ENCODE measurements at places on chromosomes 7 and 10.

- DNase-seq = no peak
Measured at GRCh38 chr7:131726686-131727085, 170.3 kb upstream of the PODXL start.

GRCh38 chr7:121061677-121062582 lies 73.4 kb downstream of the CPED1 start:
- DNase-seq = no peak

GRCh38 chr7:24836084-24836483 lies 78.8 kb upstream of the GSDME start:
- DNase-seq = peak; percentile 65

DNA sequence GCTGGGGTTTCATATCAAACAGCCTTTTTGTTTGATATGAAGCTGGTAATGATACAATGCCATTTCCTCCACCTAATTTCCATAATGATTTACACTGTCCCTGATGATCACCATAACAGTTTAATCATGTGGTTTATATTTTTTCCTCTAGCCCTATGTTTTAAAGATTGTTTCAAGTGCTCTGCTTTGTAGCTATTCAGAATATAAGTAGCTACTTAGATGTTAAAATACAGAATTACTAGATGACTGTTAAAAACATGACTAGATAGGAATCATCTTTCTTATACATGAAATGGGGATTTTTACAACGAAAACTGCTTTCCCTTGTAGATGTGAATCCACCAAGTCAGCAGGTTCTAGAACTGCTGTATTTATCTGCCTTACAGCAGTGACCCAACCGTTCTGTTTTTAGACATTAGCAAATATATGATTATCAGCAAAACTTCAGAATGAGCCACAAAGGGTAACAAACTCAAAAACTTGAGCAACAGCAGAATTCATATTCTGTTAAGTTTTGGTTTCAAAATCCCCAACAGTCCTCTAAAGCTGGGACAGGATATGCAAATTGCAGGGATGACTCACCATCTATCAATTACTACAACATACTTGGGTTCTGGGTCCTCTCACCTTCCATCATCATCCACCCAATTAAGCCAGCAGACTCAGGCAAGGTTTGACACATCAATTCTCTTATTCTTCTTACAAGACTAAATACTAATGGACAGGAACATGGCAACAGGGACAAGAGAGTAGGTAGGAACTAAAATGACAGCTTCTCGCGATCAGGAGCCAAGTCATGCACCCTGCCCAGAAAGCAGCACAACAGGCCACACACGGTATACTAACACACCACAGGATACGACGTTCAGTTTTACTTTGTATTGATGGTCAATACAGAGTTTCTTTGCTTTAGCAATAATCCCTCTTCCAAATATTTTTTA lies 83.9 kb downstream of the PIP4K2A start:
- no peak for DNase-seq

GRCh38 chr10:74107391-74107790 lies 43.2 kb downstream of the AP3M1 start:
- no peak for DNase-seq

GRCh38 chr7:96122746-96123145 lies 199.2 kb downstream of the SLC25A13 start:
- no peak for DNase-seq

- no peak for DNase-seq
Measured at GRCh38 chr7:50324113-50324512, 19.6 kb downstream of the IKZF1 start.

- no peak for DNase-seq
Measured at GRCh38 chr10:130762491-130762890, 549.0 kb downstream of the TCERG1L start.

- no peak for DNase-seq
Measured at GRCh38 chr10:12382157-12382548, 32.8 kb downstream of the CAMK1D start.

DNA sequence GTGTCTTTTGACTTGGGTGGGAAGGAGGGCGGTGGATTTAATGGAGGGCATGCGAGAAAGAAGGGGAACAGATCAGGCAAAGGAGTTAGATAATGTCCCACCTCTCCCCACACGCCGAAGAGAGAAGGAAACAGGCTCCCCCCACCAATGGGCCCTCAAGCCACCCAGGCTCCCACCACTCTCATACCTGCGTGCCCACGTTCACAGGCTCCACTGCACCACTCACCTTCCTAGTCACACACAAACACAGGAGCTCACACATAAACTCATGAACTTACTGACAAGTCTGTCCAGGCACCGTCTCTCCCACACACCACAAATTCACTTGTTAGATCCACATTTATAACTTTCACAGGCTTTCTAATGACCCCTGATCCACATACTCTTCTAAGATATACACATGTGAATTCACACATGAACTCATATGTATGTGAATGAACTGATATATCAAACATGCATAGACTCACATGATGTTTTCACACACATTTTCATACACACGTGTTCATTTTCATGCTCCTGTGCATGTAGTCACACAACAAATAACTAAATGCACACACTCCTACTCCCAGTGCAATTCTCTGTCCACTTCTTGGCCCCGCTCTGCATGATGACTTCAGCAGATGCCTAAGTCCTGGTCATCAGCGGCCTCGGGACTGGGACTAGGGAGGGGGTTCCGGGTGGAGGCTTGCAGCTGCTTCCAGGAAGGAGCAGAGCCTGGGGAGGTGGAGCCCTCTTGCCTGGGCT lies 1.5 kb downstream of the LZTS2 start:
- DNase-seq = no peak

- no peak for DNase-seq
Measured at GRCh38 chr10:51918440-51918839, 219.0 kb upstream of the CSTF2T start.

DNA sequence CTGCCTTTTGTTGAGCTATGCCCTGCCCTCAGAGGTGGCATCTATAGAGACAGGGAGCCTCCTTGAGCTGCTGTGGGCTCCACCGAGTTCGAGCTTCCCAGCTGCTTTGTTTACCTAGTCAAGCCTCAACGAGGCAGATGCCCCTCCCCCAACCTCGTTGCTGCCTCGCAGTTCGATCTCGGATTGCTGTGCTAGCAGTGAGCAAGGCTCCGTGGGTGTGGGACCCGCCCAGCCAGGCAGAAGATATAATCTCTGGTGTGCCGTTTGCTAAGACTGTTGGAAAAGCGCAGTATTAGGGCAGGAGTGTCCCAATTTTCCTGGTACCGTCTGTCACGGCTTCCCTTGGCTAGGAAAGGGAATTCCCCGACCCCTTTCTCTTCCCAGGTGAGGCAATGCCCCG lies 88.4 kb upstream of the CDK6 start:
- DNase-seq = no peak

- DNase-seq = no peak
Measured at GRCh38 chr7:92729751-92730150, 106.6 kb downstream of the CDK6 start.

GRCh38 chr10:69160809-69161241 lies 19.2 kb upstream of the SUPV3L1 start:
- no peak for DNase-seq

DNA sequence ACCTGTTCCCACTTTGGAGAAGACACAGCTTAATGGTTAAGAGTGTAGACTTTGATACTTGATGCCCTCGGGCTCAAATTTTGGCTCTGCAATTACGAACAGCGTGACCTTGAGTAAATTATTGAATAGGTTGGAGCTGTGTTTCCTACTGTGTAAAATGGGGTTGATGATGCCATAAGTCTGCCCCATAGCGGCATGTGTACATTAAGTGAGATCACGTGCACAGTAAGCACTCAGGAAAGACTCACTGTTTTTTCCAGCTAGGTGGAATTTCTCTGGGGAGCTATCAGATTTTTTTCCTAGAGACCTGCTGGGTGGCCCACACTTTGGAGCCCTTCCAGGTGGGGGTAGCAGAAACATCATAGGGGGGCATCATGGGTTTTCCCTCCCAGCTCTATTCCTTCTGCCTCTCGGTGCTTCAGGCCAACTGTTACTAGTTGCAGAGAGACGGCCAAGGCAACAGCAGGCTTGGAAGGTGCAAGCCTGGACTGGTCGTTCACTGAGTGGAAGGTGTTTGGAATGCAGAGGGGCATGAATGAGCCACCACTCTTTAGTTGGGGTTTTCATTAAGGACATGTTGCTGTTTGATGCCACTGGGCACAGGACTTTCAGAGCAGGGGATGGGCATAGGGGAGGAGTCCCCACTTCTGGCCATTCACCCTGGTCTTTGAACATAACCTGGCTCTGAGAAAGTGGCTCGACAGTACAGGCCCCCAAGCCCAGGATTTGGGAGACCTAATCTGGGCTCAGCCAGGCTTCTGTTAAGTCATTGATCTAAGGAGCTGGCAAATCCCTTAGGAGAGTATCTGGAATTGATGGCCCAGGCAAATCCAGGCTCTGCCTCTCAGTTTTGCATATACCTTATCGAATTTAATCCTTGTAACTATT lies 64.0 kb downstream of the SYPL1 start:
- DNase-seq = no peak

DNA sequence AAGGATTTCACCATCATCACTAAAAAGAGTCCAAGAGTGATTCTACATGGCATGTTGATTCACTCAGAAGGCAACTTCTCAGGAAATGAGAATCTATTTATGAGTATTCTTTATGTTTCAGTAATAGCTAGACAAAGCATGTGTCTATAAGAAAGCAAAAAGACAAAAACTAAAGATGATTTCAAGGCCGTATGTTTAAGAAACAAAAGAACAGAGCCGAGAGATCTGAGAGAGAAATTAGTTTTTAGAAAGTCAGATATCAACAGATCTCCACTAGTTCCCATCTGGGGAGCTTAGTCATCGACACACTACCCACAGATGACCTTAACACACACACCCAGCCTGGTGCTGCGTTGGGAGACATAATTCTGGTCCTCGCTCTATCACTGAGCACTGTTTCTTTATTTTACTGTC lies 21.0 kb downstream of the PIP4K2A start:
- DNase-seq = no peak

GRCh38 chr10:63593576-63593975 lies 72.4 kb downstream of the REEP3 start:
- no peak for DNase-seq

- no peak for DNase-seq
Measured at GRCh38 chr7:74042746-74043522, 15.0 kb downstream of the ELN start.

GRCh38 chr10:84593506-84593905 lies 265.1 kb downstream of the CCSER2 start:
- DNase-seq = no peak

GRCh38 chr10:104150139-104150538 lies 28.2 kb downstream of the SFR1 start:
- no peak for DNase-seq

GRCh38 chr7:101832205-101832631 lies 14.8 kb downstream of the CUX1 start:
- DNase-seq = no peak

DNA sequence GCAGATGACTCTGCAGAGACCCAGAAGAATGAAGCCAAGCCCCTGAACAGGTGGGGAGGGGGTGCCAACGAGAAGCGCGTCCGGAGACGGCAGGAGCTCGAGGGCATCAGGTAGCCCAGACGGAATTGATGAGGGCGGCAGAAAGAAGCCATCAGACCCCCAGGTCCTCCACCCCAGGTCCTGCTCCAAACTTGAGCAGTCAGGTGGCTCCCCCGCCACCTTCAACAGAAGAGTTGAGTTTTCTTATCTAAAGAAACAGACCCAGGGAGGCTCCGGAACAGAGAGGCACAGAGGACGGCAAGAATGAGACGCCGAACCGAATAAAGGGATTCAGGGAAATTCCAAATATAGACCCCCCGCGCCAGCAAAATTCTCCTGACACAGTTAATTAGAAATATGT lies 22.2 kb downstream of the RGS10 start:
- DNase-seq = no peak
